ENCODE measurements at places on chromosomes 3 and 15. TPM values are rescaled to one million over a fixed set of nuclear protein-coding genes. Genes with fewer than 3 reads are reported as not detected.

DNA sequence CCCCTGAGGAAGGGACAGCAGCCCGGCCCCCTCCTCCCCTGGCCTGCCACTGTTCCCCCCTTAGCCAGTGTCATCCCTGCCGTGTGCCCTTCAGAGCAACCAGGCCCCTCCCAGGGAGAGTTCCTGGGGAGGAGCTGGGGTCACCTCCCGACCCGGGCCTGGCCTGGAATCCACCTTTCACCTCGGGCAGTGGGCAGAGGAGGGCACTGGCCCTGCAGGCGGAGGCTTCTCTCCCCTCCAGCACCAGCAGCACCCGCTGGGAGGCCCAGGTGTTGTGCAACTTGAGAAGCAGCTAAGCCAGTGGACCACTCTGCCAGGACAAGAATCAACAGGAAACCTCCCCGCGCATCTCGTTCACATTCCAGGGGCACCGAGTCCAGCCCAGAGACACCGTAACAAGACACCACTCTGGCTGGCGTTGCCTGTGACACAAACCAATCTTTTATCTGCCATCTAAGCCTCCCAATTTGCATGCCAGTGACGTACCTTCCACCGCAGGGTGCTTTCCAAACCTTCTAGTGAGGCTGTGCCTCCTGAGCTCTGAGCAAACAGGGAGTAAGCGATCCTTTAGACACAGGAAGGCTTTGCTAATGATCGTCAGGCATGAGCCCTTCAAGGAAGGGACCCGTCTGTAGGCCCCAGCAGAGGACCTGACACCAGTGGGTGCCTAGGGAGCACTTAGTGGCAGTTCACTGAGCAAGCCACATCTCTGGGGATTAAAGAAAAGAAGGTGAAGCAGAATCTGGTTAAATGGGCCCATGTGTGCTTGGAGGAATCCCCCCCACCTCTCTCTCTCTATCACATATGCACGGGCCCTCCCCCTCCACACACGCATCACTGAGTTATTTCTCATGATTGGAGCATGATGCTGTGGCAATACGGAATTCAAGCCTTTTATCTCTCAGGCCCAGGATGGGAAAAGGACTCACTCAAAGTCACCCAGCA is 98.9 kb upstream of the TLE3 start:
- no peak for DNase-seq
- H3K27me3 ChIP-seq: peaks cover 10% of the 10 kb centered on the region

DNA sequence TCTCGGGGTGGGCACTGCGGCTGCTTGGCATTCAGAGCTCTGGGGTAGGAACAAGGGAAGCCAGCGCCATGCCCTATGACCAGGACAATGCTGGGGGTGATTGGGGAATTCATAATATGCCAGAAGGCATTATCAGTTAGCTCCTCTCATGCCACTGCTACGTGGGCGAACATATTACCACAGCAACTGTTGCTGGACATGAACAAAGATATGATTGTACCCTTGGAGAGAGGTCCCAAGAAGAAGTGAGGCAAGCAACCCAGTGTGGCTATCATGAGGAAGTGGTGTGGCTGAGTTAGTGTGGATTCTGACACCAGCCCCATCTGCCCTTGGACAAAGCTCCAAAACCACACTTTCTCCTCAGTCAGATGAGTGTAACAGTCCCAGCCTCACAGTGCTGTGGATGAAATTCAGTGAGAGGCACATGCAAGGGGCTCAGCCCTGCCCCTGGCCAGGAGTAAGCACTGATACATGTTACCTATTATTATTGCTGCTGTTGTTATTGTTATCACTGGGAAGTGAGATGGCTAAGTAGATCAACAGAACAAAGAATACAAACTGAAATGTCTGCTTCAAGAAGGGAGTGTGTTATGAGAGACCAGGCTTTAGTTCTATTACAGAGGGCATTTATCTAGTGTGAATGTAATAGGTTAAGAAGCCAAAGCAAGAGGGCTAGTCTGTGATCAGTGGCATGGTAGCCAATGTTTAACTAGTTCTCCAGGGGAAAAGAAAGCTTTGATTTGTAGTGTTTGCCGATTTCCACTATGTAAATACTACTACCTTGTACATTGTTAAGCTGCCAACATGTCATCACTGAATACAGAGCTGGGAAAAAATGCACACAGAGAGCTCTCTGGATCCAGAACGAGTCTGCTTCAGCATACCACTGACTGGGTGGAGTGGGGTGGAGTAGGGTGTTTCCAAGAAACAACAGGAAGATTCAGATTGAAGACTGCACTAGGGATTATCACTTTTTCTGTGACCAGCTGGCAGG is 222.3 kb upstream of the EIF1B start:
- no peak overlapping the region for H3K4me3 ChIP-seq
- peaks cover 2% of the 10 kb centered on the region for H3K27me3 ChIP-seq
- H3K4me1 ChIP-seq: no peaks in the 10 kb centered on the region
- DNase-seq: no peak
- H3K27ac ChIP-seq: no peak overlapping the region

GOLGA8T gene
- not detected for polyA plus RNA-seq

- no peak overlapping the region for H3K27ac ChIP-seq
- H3K4me3 ChIP-seq: no peak overlapping the region
- no peaks in the 10 kb centered on the region for H3K4me1 ChIP-seq
- no peak for DNase-seq
- H3K27me3 ChIP-seq: no peaks in the 10 kb centered on the region
- H3K36me3 ChIP-seq: no peaks in the 10 kb centered on the region
Measured at GRCh38 chr3:24622138-24622537, 127.5 kb upstream of the THRB start.

ANKDD1A gene
- polyA plus RNA-seq: 2.3 TPM

DNA sequence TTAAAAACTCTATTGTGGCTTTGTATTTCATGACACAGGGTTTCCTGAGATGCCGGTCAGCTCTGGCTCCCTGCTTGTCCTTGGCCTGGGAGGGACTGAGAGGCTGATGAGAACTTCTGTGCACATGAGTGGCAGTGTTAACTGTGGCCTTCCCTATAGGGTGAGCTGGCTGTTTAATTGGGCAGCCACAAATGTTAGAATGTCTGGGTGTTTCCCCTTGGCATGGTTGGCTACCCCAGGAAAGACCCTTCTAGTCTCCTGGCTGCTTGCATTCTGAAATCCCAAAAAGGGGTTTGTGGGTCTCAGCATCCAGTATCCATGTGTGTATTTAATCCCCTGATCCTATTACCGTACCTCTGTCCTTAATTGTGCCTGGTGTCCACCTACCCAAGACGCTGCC is 3.0 kb upstream of the KLF13 start:
- H3K27ac ChIP-seq: no peak overlapping the region
- no peak overlapping the region for H3K4me3 ChIP-seq
- peaks cover 11% of the 10 kb centered on the region for H3K27me3 ChIP-seq
- peaks cover 18% of the 10 kb centered on the region for H3K4me1 ChIP-seq

- H3K4me1 ChIP-seq: no peaks in the 10 kb centered on the region
- no peaks in the 10 kb centered on the region for H3K27me3 ChIP-seq
- no peak overlapping the region for H3K4me3 ChIP-seq
- DNase-seq: no peak
- no peaks in the 10 kb centered on the region for H3K36me3 ChIP-seq
Measured at GRCh38 chr3:42402394-42403096, 7.9 kb downstream of the LYZL4 start.

GRCh38 chr15:84103345-84103744 is 132.2 kb upstream of the GOLGA6L4 start:
- DNase-seq: no peak
- no peaks in the 10 kb centered on the region for H3K4me1 ChIP-seq
- no peak overlapping the region for H3K4me3 ChIP-seq
- peaks cover 4% of the 10 kb centered on the region for H3K27me3 ChIP-seq
- no peaks in the 10 kb centered on the region for H3K36me3 ChIP-seq
- H3K27ac ChIP-seq: no peak overlapping the region

Data from immature natural killer cell (primary cell).